Effector memory CD4-positive, alpha-beta T cell (primary cell): ENCODE measurements at places on chromosomes 12 and 14.

DNA sequence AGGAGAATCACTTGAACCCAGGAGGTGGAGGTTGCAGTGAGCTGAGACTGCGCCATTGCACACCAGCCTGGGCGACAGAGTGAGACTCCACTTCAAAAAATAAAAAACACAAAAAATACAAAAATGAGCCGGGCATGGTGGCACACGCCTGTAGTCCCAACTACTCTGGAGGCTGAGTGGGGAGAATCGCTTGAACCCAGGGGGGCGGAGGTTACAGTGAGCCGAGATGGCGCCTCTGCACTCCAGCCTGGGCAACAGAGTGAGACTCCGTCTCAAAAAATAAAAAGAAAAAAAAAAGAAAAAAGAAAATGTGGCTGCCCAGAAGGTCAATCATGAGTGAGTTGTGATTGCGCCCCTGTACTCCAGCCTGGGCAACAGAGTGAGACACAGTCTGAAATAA, 9.2 kb downstream of the DNAJC22 start:
- no peak for DNase-seq

DNA sequence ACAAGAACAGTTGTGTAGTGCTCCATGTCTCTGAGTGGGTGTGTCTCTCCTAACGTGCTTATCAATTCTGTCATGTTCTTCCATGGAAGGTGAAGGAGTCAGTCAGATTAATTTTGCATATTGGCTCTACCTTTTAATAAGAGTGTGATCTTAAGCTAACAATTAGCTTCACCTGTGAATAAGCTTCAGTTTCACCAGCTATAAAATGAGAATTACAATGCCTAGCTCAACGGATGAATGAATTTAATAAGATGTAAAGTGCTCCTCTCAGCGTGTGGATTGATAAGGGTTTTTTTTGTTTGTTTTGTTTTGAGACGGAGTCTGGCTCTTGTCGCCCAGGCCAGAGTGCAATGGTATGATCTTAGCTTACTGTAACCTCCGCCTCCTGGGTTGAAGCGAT, 32.7 kb downstream of the CCDC175 start:
- DNase-seq = no peak

GRCh38 chr12:107955966-107956643, 173.0 kb upstream of the WSCD2 start:
- no peak for DNase-seq

DNA sequence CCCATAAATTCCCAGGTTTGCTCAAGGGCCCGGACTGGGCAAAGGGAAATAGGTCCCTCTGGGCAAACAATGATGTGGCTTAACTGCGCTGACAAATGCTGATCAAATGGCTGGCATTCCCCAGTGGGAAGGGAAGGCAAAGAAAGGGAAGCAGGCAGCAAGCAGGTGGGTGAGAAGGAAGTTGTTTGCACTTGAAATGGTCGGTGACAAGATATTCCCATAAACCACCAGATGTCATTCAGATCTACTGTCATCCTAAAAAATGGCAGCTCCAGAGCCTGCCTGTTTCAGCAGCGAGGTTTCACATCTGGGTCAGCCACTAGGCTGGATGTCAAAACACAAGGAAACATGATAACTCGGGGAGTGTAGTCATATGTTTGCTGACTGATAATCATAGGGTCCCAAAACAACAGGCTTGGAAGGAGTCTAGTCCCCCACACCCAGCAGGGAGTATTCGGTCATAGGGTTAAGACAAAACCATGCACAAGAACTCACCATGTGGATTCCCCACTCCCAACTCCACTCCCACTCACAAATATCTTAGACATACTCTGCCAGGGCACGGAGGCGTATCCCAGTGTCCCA, 37.9 kb upstream of the MDM1 start:
- no peak for DNase-seq

DNA sequence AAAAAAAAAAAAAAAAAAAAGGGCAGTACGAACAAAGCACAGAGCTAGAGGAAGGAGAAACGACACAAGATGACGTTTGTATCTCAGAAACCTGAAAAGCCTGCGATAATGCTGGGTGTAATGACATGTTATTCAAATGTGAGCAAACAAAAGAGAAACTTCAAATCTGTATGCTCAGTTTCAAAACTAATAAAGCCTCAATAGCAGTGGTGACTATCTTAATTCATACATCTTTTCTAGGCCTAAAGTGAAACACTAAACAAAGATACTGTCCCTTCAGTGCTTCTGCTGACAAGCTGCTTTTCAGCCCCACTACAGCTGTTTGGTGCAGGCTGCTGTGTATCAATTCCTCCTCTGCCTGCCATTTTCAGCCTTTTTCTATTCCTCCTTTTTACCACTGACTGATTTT, 15.8 kb downstream of the ITPR2 start:
- no peak for DNase-seq

DNA sequence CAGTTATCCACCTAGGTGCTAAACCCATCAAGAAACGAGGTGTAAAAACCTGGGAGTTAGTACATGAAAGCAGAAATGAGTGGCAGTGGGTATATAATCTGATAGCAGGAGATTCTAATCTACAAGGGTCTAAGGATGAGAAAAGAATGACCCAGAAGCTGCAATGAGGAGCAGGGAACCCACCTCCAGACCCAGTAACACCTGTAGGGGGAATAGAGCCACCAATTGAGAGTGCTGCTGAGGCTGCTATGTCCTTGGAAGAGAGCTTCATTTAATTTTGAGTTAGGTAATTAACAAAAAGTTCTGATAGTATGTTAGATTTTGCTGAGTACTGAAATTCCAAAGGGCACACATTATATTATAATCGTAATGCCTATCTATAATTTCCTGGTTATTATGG, 89.8 kb downstream of the KITLG start:
- no peak for DNase-seq

DNA sequence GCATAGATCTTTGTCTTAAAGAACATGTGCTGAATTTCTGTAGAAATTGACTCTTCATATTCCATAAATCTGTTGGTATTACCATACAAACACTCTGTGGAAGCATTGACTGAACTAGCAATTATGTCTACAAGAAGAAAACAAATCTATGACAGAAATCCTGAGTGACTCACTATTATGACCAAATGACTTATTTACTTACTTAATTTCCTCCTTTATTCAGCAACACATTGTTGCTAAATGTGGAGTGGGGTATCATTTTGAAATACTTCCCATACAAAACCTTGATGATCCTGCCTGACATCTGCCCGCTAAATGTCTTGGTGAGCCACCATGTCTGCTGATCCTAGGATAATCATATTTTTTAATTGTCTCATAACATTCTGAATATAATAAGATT, 99.1 kb upstream of the SLCO1C1 start:
- DNase-seq = no peak

DNA sequence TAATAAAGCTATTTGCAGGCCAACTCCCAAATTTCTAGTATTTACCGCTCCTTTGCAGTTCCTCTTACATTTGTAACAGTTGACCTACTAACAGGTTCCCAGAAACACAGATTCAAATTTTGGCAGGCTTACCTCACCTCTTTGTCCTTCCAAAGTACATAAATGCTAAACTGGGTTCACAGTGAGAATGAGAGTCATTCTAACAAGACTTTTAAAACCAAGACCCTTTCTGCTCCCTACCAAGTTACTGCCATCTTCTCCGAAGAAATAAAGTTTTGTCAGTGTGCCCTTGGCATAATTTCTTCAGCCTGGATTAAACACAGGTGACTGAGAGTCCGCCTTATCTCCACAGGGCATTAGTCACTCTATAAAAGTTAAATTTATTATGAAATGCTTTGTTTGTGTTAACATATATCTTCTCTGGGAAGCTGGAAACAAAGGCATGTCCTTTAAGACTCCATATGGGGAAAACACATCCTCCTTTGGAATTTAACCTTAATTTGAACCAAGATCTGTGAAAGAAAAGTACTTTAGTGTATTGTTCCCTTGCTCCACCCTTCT, 28.2 kb downstream of the FOXA1 start:
- no peak for DNase-seq

DNA sequence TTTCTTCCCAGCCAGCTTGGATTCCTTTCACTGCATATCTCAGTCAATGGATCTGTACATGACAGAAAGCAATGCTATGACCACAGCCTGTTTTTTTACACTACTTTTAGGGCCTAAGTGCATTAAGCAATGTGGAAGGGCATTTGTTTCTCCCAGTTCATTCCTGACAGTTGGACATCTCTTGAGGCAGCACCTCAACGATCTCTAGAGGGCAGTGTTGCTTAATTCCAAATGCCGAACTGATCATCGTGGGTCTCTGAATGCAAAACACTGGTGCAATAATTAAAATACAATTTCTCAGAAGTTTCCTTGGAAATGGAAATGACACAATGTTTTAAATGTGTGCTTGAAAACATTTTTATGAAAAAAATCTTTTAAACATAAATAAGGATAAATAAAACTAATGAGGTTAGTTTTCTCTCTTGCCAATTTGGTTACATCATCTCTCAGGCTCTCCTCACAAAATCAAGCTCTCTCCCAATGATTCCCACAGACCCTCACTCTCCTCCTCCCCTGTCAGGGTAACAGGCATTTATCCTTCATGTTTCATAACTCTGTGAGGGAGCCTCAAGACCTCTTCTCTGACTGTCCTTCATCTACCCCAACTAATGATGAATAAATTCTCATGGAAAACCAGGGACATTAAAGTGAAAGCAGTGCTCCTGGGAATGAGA, 192.4 kb upstream of the SLC16A7 start:
- DNase-seq = no peak

DNA sequence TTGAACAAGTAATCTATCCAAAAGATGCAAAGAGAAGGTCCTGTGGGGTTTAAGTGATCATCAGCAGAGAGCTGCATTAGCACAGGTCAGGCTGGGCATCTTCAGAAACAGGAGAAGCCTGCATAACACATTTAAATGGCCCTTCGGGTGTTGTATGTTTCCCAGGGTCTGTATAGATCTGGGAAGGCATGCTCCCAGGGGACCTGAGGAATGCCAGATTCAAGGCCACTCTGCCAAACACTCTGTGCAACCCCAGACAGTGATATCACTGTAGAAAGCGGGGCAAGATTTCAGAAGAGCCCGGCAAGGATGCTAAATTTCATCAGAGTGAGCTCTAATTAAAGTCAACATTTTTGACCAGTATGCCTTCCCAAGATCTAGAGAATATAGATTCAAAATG, 92.9 kb downstream of the ARMH4 start:
- no peak for DNase-seq

- DNase-seq = no peak
These were observed 22.9 kb downstream of the JKAMP start for GRCh38 chr14:59507063-59507751.
